ENCODE measurements at places on chromosomes 3 and 15.

- DNase-seq, result no peak
Observed at GRCh38 chr3:52379610-52380009, 63.5 kb downstream of the DNAH1 start.

GRCh38 chr3:136989781-136990524 is 32.2 kb downstream of the IL20RB start:
- DNase-seq, result no peak

GRCh38 chr3:29919571-29919970 is 638.7 kb downstream of the RBMS3 start:
- DNase-seq, result no peak

- no peak for DNase-seq
Observed at GRCh38 chr15:71485094-71485693, 325.2 kb upstream of the NR2E3 start.

GRCh38 chr3:186946756-186947375 is 16.5 kb downstream of the ST6GAL1 start:
- DNase-seq, result no peak

GRCh38 chr3:22977042-22977441 is 226.1 kb upstream of the UBE2E2 start:
- DNase-seq, result no peak

- DNase-seq, result no peak
Observed at GRCh38 chr3:141410846-141411245, 42.5 kb downstream of the ZBTB38 start.

DNA sequence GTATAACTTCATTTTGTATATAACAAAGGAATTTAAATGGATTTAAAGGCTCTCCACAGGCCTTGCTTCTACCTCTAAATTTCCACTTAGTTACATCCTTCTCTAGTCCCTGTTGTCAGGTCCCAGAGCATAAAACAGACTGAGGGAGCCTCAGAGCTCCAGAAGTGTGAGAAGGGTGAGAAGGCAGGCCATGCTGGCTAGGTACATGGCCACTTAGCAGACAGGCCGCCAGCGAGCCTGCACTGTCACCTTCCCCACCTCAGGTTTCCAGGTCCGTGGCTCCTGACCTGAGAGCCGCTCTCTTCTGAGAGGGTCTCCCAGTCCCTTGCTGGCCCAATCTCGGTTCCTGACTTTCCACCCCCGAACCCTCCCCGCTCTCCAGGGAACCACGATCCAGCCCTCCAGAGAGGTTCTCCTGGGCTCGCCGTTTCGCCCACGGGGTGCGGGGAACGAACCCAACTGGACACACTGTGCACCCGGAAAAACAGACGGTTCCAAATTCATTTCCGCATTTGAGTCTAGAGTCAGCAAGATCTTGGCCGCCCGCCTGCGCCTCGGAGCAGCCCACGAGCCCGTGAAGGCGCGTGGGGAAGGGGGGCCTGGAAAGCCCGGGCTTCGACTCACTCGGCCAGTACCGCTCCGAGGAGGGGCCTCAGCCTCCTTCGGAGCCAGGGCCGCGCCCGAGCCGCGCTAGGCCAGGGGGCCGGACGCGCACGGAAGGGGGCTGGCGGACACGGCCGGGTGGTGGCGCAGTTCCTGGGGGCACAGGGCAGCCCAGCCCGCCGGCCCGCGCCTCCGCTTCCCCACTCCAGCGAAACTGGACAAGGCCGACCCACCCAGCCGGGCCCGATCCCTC is 16.7 kb upstream of the SOX2 start:
- no peak for DNase-seq

DNA sequence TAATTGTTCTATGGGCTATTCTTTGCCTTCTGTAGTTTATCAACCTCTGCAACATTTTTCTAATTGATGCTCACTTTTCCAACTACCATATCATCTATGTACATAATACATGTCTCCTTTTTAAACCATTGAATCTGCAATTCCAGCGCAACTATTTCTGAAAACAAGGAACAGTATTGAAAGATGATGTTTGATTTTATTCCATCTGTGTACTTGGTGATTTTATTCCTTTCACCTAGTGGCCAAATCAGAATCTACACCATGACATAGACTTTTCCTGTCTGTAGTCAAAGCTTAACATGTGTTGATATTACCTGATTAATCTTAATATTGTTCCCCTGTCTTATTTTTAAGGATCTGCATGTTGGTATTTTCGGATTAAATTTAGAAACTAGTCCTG is 13.0 kb downstream of the NKTR start:
- no peak for DNase-seq
